Renal cortical epithelial cell (primary cell): ENCODE measurements at places on chromosomes 5 and 9.

DNA sequence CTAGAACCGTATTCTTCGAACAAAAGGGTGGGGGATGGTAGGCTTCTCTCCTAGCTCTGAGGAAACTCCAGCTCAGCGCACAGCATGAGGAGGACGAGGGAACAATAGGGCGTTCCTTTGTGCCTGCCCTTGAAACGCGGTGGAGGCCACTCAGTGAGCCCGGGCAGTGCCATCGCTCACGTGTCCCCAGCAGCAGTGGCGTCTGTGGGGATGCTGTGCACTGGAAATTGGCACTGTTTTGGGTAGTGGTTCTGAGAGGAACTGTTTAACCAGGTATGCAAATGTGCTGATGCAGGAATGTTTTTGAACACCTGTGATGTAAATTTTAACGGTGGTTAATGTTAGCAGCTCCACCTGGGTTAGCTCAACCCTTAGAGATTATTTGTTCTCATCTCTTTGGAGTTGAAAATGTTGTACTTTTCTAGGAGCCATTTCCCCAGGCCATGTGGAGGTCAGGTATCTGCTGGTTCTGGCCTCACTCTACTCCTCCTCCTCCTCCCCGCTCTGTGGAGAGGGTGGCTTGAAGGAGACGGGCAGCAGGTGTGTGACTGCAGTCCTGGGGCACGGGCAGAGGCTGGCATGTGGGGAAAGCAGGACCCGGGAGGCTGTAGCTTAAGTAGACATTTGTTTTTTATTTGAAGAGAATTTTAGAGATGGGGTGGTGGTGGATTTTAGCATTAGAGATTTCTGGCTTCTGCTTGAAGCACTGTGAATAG lies 48.3 kb downstream of the EHMT1 start:
- no peak for DNase-seq

- DNase-seq = no peak
These were observed 757 bp downstream of the ANKRD34B start for GRCh38 chr5:80569086-80569960.

GRCh38 chr9:127970401-127971313 lies 10.1 kb downstream of the EEIG1 start:
- DNase-seq = no peak

GRCh38 chr5:160905285-160905684 lies 53.3 kb upstream of the ATP10B start:
- DNase-seq = no peak

DNA sequence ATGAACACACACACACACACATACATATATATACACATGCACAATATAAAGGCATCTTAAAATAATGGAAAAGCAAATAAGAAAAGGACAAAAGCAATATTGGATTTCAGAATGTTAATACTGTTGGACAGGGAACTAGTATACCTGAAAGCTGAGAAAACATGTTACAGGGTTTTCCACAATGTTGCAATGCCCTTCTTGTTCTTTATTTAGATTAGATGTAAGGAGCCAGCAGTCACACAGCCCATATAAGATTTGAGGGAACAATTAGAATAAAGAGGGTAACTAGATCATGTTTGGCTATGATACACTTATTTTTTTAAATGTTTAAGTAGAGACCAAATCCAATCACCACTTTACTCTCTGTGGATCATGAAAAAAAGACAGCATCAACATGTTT lies 61.7 kb downstream of the SH3TC2 start:
- DNase-seq = peak; percentile 46

DNA sequence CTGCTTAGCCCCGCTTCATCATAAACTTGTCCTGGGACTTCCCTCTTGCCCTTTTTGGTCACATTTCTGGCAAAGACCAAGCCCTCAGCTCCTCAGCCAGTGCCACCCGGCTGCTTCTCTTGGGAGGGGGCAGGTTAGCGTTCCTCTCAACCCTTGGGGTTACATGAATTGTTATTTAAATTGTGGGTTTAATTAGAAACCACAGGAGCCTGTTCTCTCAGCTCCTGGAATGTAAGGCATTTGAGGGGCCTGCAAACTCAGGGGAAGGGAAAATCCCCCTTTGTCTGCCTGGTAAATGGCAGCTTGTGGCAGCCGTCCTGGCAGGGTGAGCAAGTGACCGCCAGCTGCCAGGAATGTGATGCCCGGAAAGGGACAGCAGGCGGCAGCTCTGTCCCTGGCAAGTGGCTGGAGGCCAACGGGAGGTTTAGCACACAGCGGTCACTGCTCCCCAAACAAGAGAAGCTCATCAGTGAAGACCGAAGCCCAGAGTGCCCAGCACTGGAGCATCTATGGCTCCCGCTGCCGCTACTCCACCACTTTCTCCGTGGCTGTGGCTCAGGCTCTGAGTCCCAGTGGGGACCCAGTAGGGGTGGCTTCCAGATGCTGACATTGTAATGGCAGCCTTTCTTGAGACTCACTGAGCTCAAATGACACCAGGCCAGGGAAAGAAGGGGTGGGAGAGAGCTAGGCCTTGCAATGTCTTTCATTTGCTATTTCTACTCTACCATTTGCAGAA lies 51.7 kb downstream of the SHB start:
- DNase-seq = peak; percentile 94

DNA sequence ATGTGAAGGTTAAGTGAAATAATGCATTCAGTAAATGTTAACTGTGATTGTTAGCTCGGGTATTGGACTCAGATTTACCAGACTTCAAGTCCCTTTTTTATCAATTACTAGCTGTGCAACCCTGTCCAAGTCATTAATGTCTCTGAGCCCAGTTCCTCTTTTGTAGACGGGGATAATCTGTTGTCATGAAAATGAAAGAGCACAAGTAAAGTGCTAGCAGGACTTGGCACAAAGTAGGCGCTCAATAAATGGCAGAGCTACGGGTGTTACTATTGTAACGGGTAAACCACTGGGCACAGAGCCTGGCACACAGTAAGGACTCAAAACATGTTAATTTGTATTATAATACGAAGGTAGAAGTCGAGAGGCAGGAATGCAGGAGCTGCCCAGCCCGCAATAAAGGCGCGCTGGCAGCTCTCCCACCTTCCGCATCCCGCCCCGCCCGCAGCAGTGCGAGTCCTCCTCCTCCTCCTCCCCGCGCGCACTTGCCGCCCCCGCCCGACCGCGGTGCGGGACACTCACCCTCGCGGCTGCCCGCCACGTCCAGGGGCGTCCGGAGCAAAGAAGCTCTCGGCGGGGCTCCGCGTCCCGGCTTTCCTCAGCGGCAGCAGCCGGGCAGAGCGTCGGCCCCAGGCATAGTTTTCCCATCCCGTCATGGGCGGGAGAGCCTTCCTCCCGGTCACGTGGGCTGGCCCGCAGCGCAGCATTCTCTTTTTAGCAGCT lies at the start of gene C1QTNF2:
C1QTNF2 (minus strand) TSS at position 637 of the 723 bp plus-strand sequence. CDS start 15,615 bp downstream, outside the sequence.
- DNase-seq = no peak

GRCh38 chr5:150092159-150092787 lies 5.9 kb upstream of the CSF1R start:
- no peak for DNase-seq

- no peak for DNase-seq
These were observed 6.6 kb downstream of the FLT4 start for GRCh38 chr5:180642779-180643178.

DNA sequence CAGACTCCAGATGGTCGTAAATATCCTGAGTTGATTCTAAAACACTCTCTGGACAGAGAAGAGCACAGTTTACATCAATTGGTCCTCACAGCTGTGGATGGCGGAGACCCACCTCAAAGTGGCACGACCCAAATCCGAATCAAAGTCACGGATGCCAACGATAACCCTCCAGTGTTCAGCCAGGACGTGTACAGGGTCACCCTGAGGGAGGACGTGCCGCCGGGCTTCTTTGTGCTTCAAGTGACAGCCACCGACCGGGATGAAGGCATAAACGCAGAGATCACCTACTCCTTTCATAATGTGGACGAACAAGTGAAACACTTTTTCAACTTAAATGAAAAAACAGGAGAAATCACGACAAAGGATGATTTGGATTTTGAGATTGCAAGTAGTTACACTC lies 891 bp downstream of the PCDHGB2 start:
- DNase-seq = no peak

- DNase-seq = no peak
These were observed 119.2 kb downstream of the RGS3 start for GRCh38 chr9:113582698-113583200.

- DNase-seq = peak; percentile 73
These were observed 40.8 kb upstream of the GNPDA1 start for GRCh38 chr5:142053426-142054151.

DNA sequence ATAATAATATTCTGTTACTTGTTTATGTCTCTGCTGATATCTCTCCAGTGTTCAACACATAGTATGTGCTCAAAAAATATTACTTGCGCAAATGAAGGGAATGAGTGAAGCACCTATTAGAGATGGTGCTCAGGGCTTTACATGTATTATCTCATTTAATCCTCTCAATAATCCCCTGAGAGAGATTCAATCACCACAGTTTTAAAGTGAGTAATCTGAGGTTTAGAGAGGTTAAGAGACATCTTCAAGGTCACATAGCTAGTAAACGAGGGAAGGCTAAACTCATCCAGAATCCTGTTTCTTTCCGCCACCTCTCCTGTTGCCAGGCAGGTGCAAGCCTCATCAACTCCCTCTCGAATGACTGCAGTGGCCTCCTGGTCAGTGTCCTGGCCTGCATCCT lies 82.0 kb downstream of the UGCG start:
- no peak for DNase-seq

DNA sequence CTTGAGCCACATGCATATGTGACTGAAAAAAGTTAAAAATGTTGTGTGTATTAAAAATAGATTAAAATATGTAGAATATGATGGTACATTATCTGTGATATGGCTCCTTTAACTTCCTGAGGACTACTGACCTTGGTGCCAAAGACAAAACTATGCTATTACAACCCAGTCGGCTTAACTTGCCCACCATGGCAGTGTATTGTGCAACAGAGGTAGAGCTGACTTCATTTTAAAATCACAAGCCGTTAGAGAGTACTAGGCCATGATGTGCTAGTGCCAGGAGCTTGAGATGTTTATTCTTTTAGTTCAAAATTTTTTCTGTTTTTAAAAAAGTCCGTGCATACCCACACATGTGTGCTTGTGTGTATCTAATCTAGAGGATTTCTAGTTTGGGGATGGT lies 46.3 kb downstream of the NAA35 start:
- no peak for DNase-seq

DNA sequence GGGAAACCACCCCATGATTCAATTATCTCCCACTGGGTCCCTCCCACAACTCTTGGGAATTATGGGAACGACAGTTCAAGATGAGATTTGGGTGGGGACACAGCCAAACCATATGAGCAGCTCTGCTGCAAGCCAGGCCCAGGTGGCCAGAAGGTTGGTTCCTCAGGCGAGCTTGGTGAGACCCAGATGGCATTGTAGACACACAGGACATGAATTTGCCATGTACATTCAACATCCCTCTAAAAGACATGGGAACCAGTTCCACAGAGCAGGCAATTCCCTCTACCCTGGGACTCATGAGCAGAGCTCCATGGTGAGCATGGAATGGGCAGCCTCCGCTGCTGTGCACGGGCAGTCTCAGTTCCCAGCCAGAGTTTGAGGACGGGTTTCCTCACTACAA lies 53.3 kb downstream of the NSUN2 start:
- DNase-seq = no peak

DNA sequence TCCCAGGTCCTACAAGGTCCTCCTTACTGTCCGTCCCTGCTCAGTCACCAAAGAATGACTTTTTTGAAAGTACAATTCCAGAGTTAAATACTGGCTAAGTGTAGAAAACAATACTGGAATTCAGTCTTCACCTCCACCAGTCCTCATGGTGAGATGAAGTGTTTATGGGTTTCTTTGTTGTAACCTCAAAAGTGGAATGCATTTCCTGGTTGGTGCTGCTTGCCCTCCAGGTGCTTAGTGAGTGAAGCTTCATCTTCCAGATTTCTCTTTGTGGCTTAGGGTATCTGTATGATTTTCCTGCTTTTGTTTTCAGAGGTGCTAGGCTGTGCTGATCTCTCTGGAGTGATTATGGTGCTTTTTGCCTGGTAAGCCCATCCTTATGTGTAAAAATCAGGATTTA lies 49.4 kb upstream of the DHFR start:
- DNase-seq = no peak

DNA sequence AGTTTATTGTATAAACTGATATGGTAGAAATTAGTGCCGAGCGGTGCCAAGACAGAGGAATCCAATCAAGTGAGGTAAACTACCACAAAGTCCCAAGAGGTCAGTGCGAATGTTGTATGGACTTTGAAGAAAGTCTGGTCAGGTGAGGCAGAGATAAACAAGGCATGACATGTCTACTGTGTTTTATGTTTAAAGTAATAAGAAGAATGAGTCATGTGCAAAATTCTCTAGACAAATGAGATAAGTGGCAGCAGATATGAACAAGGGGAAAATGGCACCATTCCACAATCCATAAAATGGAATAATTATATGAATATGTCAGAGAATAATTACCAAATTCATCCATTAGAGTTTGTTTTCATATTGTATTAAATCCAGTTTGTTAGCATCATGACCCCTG lies 364.1 kb upstream of the CCNH start:
- DNase-seq = no peak

GRCh38 chr5:58934629-58935097 lies 351.8 kb downstream of the RAB3C start:
- no peak for DNase-seq

DNA sequence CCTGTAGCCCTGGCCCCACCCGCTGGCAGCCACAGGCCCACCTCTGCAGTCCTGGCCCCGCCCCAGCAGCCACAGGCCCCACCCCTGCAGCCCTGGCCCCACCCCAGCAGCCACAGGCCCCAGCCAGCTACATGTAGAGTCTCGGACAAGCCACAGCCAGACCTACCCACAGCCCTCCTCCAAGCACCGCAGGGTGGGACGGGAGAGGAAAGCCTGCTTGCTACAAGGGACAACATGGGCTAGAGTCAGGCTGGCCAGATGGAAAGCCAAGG lies 49.5 kb upstream of the SARDH start:
- no peak for DNase-seq

DNA sequence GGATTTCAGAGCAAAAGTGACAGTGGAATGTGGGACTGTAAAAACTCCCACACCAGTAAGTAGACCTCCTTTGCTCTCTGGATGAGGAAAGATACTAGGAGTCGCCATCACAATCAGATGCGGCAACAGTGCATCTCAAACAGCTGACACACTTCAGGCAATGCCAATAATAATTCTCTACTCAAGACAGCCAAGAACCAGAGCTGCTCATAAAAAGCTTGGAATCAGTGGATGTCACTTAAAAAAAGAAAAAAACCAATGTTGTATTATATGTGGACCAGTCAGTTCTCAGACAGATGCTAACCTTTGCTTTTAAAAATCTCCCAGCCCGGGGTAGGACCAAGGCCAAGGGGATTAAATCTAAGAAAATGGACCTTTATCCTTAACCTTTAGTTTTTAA lies 185.0 kb downstream of the GNA14 start:
- no peak for DNase-seq

- DNase-seq = peak; percentile 18
These were observed 155.9 kb downstream of the FAM174A start for GRCh38 chr5:100691085-100691484.

GRCh38 chr5:17395106-17395880 lies 102.7 kb upstream of the TAF11L2 start:
- DNase-seq = no peak
